Uterus (tissue), 4 donors: ENCODE measurements at places on chromosomes 4 and X. TPM values are rescaled to one million over a fixed set of nuclear protein-coding genes. Genes with fewer than 3 reads are reported as not detected.

- DNase-seq: no peak
These were observed 16.3 kb downstream of the NAT8L start for GRCh38 chr4:2075171-2075986.

GRCh38 chr4:187251896-187252295, 528.2 kb upstream of the FAT1 start:
- no peak for DNase-seq

DNA sequence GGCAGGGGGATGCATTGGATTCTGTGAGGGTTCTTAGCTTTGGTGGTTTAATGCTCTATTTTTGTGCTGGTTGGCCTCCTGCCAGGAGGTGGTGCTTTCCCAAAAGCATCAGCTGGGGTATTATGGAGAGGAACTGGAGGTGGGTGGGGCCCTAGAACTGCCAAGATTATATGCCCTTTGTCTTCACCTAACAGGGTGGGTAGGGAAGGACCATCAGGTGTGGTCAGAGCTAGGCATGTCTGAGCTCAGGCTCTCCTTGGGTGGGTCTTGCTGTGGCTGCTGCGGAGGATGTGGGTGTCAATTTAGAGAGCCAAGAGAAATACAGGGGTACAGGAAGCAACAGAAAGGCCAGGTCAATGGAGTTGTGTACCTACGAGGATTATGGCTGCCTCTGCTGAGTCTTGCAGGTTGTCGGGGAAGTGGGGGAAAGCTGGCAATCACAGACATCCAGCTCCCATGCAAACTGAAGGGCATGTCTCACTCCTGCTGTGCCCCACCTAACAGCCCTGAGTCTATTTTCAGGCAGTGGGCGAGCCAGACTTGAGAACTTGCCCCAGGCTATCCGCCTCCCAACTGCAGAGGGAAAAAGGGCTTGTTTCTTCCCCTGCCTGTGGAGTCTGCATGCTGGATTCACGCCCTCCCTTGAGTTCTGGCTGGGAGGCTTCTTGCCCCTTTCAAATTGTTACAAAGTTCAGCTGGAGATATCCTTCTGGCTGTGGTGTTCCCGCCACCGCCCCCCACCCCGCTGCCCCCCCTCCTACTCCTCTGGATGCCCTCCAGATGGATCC, 212.0 kb downstream of the COMMD8 start:
- DNase-seq: no peak

DNA sequence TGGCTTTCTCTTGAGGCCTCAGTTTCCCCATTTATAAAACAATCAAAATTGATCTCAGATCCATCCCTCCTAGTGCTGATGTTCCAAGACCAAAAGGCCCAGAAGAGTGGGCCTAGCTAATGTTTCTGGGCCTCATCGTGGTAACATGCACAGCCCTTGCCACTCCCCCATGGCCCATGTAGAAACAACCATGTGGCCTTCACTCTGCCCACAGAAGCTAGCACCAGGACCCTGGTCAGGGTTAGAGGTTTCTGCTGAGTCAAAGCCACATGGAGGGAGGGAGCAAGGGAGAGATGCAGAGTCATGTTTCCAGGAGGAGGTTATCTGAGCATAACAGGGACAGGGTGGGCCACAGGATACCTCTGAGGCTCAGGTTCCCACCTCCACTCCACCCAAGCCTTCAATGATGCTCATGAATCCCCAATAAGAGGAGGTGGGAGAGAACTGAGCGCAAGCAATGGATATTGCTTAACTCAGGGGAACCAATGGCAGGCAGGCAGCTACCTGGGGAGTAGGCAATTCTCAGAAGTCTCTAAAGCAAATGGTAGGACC, 16.9 kb downstream of the OTUD5 start:
- no peak for DNase-seq

Gene OPRPN
- total RNA-seq: not detected

- no peak for DNase-seq
These were observed 37.4 kb downstream of the MGARP start for GRCh38 chr4:139242511-139243051.

DNA sequence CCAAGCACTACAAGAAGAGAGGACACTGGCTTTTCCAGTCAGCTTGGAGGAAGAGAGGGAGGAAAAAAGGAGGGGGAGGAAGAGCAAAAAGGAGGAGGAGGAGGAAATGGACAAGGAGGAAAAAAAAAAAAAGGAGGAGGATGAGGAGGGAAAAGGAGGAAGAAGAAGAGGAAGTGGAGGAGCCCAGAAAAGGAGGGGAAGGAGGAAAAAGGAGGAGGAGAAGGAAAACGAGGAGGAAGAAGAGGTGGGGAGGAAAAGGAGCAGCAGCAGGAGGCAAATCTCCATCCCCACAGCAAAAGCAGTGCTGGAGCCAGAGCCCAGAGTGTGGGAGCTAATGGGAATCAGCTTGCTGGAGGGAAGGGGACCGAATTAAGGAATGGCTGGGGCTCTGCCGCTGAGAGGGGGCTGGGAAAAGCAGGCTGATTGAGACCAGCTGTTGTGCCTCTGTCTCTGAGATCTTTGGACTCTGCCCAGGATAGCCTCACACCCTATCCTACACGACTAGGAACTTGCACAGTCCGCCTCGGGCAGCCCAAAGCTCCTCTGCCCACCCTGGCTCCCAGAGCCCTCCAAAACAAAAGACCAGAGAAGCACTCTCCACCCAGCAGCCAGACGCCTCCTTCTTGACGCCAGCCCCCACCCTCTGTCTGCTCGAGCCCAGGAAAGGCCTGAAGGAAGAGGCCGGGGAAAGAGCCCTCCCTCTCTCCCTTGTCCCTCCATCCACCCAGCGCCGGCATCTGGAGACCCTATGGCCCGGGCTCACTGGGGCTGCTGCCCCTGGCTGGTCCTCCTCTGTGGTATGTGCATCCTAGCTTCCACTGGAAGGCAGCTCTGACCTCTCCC, at the start of gene XPNPEP2:
Gene XPNPEP2 (plus strand): TSS at position 514 of the 843 bp plus-strand sequence. CDS start 235 bp downstream, at position 749.
- peak; percentile 59 for DNase-seq

DNA sequence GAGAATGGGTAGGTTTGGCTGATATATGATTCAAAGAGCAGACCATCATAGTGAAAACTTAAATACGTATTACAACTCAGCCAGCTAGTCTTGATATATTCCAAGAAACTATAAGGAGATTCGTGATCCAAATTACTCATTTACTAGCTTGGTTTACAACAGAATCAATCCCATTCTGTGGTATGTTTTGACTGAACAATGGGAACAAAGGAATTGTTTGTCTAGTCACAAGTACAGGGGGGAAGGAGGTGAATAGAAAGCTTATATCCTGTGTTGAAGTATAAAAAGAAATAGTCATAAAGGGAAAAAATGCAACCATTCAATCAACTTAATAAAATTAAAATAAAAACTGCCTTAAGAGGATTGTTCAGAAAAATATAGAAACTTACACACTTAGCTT, 17.0 kb downstream of the C4orf54 start:
- DNase-seq: no peak

DNA sequence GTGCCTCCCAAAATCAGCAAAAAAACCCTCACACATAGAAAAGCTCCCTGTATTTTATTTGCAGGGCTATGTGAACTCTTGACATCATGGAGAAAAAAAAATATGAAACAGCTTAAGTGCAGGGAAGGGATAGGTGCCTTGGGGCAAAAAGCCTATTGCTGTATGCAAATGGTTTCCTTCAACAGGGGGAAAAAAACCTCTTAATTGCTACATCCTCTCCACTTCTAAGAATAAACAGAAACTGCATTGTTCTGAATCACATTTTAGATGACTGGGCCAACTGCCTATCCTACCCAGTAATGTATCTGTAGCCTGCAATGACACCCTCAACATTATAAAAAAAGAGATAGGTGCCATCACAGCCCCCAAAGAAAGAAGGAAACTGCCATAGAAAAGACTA, 229.4 kb upstream of the GALNTL6 start:
- no peak for DNase-seq

DNA sequence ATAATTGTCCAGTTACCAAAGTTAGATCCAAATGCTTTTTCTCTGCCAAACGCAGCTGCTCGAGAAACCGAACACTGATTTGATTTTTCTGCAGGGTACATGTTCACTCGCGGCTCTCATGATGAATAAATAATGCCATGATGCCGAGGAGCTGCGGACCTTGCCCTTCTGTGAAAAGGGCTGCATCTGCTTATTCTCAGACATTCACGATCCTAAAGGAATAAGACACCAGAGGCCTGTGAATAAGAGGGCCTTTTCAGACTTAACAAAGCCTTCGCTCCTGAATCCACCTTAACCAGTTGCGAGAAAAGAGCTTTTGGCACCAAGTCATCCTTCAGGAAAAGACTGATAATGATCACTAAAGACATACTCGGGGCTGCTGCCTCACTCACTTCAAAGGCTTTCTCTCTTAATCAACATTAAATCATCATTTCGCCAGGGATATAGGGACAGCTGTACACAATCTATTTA, 147.5 kb downstream of the FBXO8 start:
- DNase-seq: peak; percentile 27

Gene ANAPC4
- 40.0 TPM for total RNA-seq

Gene NAP1L2
- 14.4 TPM for total RNA-seq

- no peak for DNase-seq
These were observed 83.1 kb upstream of the DDX3X start for GRCh38 chrX:41250867-41251266.

DNA sequence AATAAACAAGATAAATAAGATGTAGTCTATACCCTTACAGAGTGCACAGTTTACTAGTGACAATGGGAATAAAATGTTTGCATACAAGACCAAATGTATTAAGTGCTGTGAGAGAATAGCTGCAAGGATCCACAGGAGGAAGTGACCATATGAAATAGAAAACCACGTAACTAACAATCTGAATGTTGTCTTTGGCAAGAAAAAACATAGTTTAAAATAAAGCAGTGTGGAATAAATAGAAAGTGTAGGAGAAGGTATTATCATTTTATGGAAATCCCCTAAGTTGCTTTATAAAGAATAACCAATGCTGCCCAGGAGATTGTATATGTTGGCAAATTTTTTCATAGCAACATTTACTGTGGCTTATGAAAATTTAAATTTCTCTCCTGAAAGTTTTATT, 116.1 kb downstream of the PCDH7 start:
- DNase-seq: no peak

- no peak for DNase-seq
These were observed 39.2 kb upstream of the ASMTL start for GRCh38 chrX:1491851-1492349.

Gene TXK
- total RNA-seq: 3.1 TPM

Gene KIF4A
- not detected for total RNA-seq

GRCh38 chr4:8502836-8503585, 62.4 kb downstream of the TRMT44 start:
- peak; percentile 56 for DNase-seq

DNA sequence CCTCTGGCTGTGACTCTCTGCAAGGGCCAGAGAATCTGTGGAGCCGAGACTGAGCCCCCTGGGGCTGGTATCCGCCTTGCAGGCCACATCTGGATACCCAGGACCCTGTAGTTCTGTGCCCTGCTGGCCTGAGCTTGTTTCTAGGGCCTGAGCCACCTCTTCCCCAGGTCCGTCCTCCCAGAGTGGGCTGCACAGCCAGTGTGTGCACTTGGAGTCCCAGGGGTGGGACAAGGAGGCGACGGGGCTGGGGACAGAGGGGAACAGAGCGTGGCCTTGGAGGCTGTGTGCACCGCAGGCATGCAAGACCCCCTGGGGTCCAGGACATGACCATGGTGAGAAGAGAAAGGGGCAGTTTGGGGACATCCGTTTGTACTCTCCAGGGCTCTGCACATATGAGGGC, 105.5 kb downstream of the SORCS2 start:
- no peak for DNase-seq

GRCh38 chr4:178142724-178143123, 700.5 kb upstream of the AGA start:
- DNase-seq: no peak

GRCh38 chrX:46634577-46634976, 61.0 kb downstream of the CHST7 start:
- DNase-seq: no peak

GRCh38 chr4:24604558-24605214, 20.3 kb upstream of the DHX15 start:
- no peak for DNase-seq

Gene SPOCK3
- 3.8 TPM for total RNA-seq

DNA sequence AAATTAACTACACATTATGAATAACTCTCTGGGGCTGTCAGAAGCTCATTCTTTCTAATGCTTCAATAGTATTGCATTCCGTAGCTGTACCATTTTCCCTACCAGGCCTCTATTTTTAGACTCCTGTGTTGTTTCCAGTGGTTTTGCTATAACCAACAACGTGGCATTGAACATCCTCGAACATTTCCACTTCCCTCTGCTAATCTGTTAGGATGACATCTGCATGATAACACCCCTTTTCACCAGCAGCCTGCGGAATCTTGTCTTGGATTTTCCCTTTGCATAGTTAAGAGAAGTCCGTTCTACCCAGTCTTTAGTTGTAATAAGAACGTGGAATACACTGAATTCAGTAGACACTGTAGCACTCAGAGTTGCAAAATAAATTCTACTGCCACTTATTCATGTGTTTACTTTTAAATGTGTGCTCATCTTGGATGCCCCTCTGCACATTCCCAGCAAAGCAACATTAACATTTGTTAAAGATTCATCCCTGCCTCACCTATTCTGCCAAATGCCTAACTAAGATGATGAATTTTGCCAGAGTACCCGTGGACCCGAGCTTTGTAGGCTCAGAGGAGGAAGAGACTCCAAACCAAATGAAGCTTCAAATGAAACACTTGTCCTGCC, 55.6 kb downstream of the SEL1L3 start:
- DNase-seq: no peak

GRCh38 chr4:186368281-186368680, 102.3 kb downstream of the F11 start:
- no peak for DNase-seq

- DNase-seq: no peak
These were observed 230.1 kb upstream of the FAT1 start for GRCh38 chr4:186953599-186954260.

DNA sequence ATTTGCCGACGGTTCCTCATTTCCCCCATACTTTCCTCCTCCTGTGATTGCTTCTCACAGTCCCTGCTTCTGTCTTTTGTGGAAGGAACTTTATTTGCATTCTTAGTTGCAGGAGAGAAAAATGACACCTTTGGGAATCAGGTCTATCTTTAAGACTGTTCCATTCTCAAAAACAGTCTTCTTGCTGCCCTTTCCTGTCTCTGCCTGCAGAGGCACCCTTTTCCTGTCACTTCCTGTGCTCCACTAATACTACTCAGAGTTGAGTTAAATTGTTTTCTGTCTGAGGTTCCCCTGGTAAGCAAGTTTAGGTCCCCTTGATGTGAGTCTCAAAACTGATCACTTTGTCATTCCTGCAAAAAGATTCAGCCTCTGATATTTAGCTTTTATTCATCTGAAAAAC, 208.8 kb upstream of the CLNK start:
- DNase-seq: no peak

DNA sequence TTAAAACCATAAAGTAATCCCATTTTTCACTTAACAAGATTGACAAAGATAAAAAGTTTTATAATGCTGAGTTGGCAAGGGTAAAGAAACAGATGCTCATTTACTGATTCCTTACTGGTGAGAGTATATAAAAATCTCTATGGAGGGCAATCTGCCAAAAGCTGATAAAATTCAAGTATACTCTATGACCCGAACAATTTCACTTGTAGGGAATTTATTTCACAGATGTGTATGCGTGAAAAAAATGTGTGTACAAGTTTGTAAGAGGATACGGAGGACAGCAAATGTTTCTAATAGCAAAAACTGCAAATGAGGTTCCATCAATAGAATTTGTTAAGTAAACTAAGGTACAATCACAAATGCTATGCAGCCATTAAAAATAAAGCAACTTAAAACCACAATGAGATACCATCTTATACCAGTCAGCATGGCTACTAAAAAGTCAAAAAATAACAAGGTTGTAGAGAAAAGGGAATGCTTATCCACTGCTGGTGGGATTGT, 23.4 kb downstream of the DHX15 start:
- DNase-seq: no peak
